Right ventricle myocardium inferior (tissue), 1 donor: ENCODE measurements at places on chromosomes 3 and 15.

- no peak for DNase-seq
Observed at GRCh38 chr15:67947254-67948039, 106.7 kb upstream of the PIAS1 start.

GRCh38 chr3:60657972-60658371 lies 593.3 kb downstream of the FHIT start:
- DNase-seq, result no peak

- DNase-seq, result no peak
Observed at GRCh38 chr3:86766331-86766730, 224.6 kb downstream of the VGLL3 start.

DNA sequence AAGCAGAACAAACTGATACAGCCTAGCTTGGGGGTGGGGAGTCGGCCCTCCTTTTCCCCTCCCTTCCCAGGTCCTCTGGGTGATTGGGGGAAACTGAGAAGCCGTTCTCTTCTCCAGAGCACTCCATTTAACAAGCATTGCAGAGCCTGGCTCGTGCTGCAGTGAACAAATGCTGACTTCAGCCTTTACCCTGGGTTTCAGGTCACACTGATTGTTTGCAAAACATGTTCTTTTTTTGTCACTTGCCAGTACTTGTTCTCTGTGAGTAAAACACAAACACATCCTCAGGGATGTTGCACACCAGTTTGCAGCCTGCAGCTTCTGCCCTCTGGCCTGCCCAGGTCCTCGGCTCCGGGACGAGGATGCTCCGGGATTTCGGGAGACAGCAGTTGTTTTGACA lies 132.8 kb downstream of the PGPEP1L start:
- DNase-seq, result no peak

GRCh38 chr15:84821501-84822021 lies 4.4 kb downstream of the ALPK3 start:
- no peak for DNase-seq

DNA sequence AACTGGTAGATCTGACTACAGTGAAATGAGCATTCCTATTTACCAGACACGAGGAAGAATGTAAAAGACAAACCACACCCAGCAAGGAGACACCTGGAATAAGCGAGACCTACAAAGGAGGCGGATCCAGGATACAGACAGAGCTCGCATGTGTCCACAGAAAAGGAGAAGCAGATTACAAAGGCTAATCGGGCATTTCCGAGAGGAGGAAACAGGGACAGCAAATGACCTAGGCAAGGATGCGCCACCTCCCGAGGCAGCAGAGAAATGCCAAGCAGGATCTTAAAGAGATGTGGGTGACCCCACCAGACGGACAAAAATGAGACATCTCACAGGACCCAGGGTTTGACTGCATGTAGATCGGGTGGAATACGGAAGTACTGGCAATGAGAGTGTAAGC lies 63.2 kb upstream of the IQSEC1 start:
- DNase-seq, result no peak

DNA sequence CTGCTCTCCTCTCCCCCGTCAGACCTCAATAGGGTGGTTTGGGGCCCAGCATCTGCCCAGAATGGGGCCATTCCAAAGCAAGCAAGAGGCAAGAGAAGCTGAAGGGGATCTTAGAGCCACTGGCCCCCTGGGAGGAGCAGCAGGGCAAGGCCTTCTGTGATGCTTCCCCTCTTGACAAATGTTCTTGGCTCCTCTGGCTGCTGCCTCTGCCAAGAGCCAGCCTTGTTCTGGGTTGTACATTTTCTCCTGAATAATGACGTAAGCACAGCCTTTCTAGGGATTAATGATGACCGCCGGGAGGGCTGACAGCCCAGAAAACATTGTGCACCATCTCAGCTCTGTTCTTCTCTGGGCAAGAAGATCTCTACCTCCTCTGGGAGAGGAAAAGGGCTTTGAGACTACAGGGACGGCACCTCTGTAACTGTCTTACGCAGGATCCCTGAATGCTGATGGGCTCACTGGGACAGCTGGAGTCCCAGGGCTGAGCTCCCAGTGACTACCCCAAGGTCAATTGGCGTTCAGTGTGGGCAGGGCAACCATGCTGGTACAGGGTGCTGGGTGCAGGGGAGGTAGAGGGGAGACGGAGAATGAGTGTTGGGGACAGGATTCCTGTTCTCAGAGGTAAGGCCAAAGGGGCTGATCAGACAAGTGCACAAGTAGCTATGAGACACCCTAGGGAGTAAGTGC lies 253.3 kb downstream of the FAM43A start:
- DNase-seq, result no peak

GRCh38 chr3:76352511-76353284 lies 567.3 kb upstream of the ZNF717 start:
- no peak for DNase-seq

DNA sequence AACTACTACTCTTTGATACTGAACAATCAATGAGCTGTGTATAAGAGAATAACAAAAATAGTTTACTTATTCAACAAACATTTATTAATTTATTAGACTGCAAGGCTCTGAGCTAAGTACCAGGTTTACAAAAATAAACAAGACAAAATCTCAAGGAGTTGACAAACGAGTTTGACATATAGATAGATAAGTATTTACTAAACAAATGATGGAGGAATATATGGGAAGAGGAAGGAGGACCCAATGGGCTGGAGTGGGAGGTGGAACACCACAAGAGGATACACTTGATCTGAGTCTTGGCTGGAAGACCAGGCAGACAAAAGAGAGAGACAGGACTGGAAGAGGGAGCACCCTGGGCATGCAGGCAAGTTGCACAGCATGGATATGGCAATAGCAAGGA lies 47.5 kb upstream of the FSIP1 start:
- DNase-seq, result no peak

GRCh38 chr3:61858054-61858453 lies 296.7 kb downstream of the PTPRG start:
- DNase-seq, result no peak

DNA sequence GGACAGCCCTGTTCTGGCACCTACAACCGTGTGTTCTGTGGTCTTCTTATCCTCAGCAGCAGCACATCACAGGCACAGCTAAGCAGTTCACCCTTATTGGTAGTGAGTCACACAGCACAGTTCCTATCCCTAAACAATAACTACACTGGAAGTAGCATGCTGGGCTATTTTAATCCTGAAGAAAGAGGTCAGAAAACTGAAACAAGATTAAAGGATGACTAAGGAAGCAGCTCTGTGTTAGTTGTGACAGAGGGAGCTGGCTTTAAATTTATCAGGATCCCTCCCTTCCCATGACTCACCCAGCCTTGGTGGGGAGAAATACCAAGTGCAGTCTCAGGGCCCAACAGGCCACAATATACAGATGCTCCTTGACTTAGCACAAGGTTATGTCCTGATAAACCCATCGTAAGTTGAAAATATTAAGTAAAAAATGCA lies 144.3 kb downstream of the ERC2 start:
- DNase-seq, result no peak

DNA sequence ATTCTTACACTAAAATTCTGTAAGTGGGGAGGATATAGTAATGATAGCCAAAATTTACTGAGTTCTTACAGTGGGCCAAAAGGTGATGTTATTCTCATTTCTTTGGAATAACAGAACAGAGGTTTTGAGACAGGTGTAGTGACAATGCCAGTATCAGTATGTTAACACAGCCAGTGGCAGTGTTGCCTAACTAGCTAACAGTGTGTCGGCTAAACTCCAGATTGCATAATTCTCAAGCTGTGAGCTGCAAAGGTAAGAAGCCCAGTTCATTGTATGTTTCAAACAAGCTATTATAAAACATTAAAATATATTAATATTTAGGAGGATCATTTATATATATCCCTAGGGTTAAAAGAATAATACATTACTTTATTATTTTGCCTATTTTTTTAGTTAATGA lies 920 bp downstream of the SLC15A2 start:
- no peak for DNase-seq

GRCh38 chr3:126781889-126782491 lies 78.0 kb downstream of the CHCHD6 start:
- no peak for DNase-seq

DNA sequence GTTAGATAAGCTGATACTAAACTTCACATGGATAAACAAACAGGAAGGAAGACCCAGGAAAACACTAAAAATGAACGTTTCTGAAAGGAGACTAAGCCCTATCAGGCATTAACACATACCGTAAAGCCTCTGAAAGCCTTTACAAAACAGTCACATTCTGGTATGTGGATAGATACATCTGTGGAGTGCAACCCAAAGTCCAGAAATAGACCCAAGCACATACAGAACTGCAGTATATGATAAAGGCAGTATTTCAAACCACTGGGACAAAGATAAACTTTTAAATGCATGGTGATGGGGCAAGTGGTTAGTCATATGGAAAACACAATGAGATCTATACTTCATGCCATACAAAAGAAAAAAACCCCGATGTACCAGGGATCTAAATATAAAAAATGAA lies 26.0 kb downstream of the DCBLD2 start:
- DNase-seq, result no peak

GRCh38 chr15:51619331-51620035 lies 3.1 kb downstream of the DMXL2 start:
- DNase-seq, result no peak

GRCh38 chr3:59321881-59322540 lies 272.2 kb upstream of the CFAP20DC start:
- no peak for DNase-seq

DNA sequence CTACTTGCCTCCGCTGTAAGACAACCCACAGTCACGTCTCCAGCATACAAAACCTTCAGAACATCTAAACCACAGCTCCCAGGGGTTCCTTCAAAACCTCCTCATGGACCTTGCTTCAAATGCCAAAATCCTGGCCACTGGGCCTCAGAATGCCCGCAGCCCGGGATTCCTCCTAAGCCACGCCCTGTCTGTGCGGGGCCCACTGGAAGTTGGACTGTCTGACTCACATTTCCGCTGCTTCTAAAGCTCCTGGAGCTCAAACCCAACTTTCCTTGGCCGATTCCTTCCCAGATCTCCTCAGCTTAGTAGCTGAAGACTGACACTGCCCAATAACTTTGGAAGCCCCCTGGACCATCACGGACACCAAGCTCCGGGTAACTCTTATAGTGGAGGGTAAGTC lies 17.9 kb upstream of the OR5H6 start:
- DNase-seq, result no peak

DNA sequence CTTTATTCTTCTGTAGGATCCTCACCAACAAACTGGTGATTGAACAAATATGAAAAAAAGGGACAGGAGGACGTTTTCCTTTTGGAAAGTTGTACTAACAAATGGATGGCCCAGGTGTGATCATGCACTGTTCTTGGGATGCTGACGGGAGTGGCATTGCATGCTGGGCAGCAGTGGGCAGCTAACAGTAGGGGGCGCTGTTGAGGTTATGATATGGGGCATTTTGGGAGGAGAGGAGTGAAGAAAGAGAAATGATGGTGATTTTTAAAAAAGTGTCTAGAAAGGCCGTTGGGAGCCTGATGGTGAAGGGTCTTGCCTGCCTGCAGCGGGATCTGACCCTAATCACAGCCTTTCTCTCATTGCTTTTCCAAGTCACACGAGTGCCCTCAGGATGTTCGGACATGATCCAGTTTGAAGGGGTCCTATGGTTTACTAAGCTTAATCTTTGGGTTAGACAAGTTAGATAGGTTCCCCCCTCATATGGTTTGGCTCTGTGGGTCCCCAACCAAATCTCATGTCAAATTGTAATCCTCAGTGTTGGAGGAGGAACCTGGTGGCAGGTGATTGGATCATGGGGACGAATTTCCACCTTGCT lies 46.2 kb upstream of the PRTG start:
- DNase-seq, result no peak

DNA sequence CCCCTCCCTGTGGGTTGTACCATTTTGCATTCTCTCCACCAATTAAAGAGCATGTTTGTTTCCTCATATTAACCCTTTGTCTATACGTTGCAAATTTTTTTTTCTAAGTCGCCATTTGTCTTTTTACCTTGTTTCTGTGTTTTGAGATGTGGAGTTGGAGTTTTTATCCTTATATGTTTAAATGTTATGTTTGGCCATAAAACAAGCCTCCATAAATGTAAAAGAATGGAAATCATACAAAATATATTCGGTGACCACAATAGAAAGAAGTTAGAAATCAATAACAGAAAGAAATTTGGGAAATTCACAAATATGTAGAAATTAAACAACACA lies 29.2 kb downstream of the LRRK1 start:
- no peak for DNase-seq

DNA sequence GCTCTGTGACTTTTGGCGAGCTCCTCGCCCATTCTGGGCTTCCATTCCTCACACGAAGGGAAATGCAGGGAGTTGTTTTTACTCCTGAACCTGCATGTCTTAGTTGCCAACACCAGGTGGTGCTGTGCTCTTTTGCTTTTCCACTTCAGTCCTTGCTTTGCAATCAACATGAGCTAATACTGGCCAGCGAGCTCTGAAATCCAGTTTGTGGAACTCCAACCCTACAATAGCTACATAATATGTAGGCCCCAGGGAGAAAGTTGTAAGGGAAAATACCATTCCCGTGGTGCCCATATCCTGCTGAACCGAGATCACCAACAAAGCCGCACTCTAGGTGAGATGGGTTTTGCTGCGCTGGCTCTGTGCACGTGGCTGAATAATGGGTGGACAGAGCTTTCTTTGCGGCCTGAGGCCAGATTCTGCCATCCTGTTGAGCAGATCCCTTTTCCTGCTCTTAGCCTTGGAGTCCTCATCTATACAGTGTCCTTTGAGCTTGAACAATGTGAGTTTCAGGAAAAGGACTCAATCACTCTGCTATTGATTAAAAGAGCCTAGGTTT lies 25.0 kb downstream of the LSM3 start:
- no peak for DNase-seq

- no peak for DNase-seq
Observed at GRCh38 chr3:98731720-98732285, 31.3 kb upstream of the ST3GAL6 start.

DNA sequence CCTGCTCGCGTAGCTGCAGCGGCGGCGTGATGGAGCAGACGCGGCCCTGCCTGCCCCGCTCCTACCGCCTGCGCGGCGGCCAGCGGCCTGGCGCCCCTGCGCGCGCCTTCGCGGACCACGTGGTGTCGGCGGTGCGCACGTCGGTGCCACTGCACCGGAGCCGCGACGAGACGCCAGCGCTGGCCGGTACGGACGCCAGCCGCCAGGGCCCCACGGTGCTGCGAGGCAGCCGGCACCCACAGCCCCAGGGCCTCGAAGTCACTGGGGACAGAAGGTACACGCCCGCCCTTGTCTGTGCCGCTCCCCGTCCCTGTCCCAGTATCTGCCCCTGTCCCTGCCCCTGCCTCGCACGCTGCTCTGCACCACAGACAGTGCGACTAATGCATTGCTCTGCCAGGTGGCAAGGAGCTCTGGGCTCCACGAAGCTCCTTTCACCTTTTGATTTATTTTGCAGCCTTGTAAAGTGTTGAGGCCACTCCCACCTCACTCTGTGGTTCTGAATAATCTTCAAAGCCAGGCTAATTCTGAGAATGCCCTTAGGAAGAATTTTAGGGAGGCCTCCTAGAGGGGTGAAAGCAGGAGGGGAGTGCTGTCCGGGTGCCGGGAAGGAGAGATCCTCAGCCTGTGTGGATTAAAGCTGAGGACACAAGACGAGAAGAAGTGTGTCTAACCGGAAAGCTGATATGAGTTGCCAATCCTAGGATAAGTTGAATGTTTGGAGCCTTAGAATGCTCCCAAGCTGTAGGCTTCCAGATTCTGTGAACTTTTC lies 100.0 kb downstream of the THSD4 start:
- no peak for DNase-seq
